ENCODE measurements at places on chromosomes 13 and 19. TPM values are rescaled to one million over a fixed set of nuclear protein-coding genes. Genes with fewer than 3 reads are reported as not detected.

MIER2 gene
- 22.6 TPM for total RNA-seq

FSD1 gene
- total RNA-seq = 7.5 TPM

TTYH1 gene
- total RNA-seq = 0.27 TPM

ATP7B gene
- 2.4 TPM for total RNA-seq

MIPEP gene
- total RNA-seq = 17.7 TPM

SERPINE3 gene
- total RNA-seq = not detected

SYCN gene
- total RNA-seq = not detected
